ENCODE measurements at places on chromosomes 4 and X.
A peak's percentile ranks its signal among the peaks of the same experiment; 100 is the strongest.

- no peaks in the 10 kb centered on the region for H3K4me1 ChIP-seq
- no peaks in the 10 kb centered on the region for H3K36me3 ChIP-seq
- no peak overlapping the region for H3K27ac ChIP-seq
- peaks cover 3% of the 10 kb centered on the region for H3K27me3 ChIP-seq
- DNase-seq: no peak
Observed at GRCh38 chr4:54392479-54392878, 163.4 kb downstream of the PDGFRA start.

DNA sequence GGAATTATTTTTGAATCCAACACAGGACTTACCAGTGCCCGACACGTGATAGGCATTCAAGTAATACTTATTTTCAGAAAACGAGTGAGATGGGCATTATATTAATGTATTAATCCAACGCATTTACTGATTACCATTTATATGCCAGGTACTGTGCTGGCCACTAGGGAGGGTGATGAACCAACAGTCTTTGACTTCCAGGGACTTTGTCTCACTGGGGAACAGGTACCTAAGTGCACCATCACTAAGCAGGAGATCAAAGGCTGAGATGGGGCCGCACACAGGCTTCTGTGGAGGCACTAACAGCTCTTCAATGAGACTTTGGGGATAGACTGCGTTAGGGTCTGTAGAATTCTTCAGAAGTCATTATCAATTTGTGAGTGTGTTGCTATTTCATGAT is 5.7 kb upstream of the TADA2B start:
- H3K4me1 ChIP-seq: no peaks in the 10 kb centered on the region
- H3K4me3 ChIP-seq: no peak overlapping the region
- H3K36me3 ChIP-seq: no peaks in the 10 kb centered on the region
- H3K27ac ChIP-seq: no peak overlapping the region
- DNase-seq: peak; percentile 12
- H3K27me3 ChIP-seq: no peaks in the 10 kb centered on the region

- no peaks in the 10 kb centered on the region for H3K36me3 ChIP-seq
- H3K27me3 ChIP-seq: no peaks in the 10 kb centered on the region
- no peaks in the 10 kb centered on the region for H3K4me1 ChIP-seq
- H3K27ac ChIP-seq: no peak overlapping the region
Observed at GRCh38 chr4:85402371-85402770, 72.6 kb upstream of the ARHGAP24 start.

DNA sequence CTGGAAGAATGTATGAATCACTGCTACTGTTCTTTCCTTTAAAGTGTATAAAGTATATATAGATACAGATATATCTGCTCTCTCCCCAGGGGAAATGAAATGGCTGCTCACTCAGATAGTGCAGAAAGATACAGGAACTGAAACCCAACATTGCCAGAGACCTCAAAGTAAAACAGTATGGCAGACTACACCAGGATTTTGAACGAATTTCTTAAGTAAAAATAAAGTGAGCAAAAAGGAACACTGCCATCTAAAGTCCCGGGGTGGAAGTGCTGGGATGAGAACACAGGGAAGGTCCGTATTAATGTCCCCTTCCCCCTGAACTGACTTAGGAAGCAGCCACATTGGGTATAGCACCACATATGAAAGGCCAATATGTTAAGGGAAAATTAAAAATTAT is 93.4 kb downstream of the TMA16 start:
- no peak for DNase-seq
- H3K4me3 ChIP-seq: no peak overlapping the region

DNA sequence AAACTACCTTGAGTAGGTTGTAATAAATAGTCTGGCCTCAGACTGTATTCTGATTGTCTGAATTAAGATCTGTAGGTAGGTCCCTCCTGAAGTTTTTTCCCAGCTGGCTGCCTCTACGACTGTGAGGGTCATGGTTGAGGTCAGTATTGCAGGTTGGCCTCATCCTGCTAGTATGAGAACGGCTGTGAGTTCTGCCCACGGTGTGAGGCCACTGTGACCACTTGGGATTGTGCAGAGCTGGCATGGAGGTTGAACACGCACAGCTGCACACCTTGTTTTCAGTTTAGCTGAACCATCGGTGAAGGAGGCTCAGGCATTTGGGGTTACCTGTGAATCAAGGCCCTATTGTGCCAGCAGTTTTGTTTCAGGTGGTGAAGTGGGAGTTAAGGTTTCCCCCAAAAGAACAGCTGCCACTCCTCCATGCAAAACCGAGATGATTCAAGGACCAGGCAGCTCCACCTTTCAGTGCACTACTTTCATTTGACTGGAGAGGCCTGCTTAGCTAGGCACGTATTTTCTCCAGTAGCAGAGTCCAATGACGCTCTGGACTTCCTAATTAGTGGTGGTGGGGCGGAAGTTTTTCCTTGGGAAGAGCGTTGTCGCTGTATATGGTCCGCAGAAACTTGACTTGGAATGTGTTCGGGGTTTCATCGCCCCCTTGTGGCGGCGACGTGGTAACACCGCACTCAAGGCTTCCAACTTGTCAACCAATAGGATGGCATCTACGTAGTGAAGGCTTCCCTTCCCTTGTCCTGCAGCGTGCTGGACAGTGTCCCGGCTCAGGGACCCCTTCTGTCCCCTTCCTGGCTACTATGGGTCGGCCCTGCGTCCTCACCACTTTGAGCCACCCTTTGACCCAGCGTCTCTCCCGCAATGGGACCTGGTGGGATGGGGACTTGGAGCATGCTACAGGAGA is 13.8 kb downstream of the CMC4 start:
- H3K4me3 ChIP-seq: peak overlapping the region; percentile 47
- peak overlapping the region; percentile 30 for H3K27ac ChIP-seq
- peak; percentile 50 for DNase-seq
- no peaks in the 10 kb centered on the region for H3K36me3 ChIP-seq
- H3K4me1 ChIP-seq: no peaks in the 10 kb centered on the region
- no peaks in the 10 kb centered on the region for H3K27me3 ChIP-seq

- H3K4me3 ChIP-seq: peak overlapping the region; percentile 36
- DNase-seq: peak; percentile 49
- no peaks in the 10 kb centered on the region for H3K27me3 ChIP-seq
- peaks cover 62% of the 10 kb centered on the region for H3K4me1 ChIP-seq
Observed at GRCh38 chrX:136635235-136635634, 12.7 kb upstream of the CD40LG start.

GRCh38 chr4:173316060-173316459 is 18.1 kb downstream of the HMGB2 start:
- H3K36me3 ChIP-seq: peaks cover 15% of the 10 kb centered on the region
- no peak overlapping the region for H3K4me3 ChIP-seq
- no peak overlapping the region for H3K27ac ChIP-seq
- H3K27me3 ChIP-seq: no peaks in the 10 kb centered on the region
- DNase-seq: no peak

DNA sequence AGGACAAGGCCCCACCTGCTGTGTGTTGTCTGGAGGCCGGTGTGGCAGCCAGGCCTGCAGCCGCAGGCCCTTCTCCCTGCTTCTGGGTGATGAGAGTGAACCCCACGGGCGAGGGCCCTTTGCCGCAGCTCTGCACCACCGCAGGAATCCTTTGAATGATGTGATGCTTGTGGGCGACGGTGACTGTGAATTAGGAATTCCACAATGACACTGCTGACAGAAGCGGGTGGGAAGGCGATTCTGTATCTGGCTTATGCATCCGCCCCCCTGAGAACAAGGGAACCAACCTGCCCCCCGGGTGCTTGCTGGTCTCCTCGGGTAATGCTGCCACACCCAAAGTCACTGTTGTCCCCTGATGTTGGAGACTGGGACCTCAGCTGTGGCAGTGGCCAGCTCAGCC is 19.5 kb upstream of the MAN2B2 start:
- no peaks in the 10 kb centered on the region for H3K4me1 ChIP-seq
- H3K36me3 ChIP-seq: no peaks in the 10 kb centered on the region
- no peaks in the 10 kb centered on the region for H3K27me3 ChIP-seq
- no peak overlapping the region for H3K4me3 ChIP-seq
- H3K27ac ChIP-seq: no peak overlapping the region
- DNase-seq: no peak

GRCh38 chr4:139188648-139189416 is 11.8 kb upstream of the ELF2 start:
- no peaks in the 10 kb centered on the region for H3K4me1 ChIP-seq
- no peak for DNase-seq
- no peak overlapping the region for H3K4me3 ChIP-seq
- H3K27me3 ChIP-seq: no peaks in the 10 kb centered on the region
- no peak overlapping the region for H3K27ac ChIP-seq

DNA sequence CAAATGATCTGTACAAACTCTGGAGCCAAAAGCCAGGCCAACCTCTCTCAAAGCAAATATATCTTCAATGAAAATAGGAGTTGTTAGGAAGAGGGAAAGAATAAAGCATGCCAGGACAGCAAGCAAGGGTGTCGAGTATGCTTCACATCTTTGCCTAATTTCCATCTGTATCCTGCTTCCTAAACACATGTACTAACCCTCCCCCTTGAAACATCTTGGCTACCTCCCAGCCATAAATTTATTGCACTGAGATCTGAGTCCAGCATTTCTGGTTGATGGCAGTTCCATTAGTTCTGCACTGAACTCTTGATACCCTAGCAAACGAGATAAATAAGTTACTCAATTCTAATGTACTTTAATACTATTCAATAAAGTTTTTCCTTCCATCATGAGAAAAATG is 430.5 kb upstream of the TRAM1L1 start:
- no peaks in the 10 kb centered on the region for H3K36me3 ChIP-seq
- H3K27me3 ChIP-seq: no peaks in the 10 kb centered on the region

DNA sequence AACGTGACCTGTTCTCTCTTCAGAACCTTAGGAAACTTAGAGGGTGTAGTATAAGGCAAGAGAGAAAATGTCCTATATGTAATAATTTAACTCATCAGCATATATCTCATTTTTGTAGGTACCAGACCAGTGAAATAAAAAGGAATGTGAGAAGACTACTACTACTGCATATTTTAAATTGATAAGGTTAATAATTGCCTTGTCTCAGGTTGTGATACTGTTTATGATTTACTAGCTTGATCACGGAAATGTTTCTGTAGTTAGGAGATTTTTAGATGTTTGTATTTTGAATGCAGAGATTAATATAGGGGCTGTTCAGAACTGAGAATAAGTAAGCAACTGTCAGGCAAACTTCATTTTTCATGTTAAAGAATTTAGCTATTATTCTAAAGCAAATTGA is 1563.4 kb downstream of the C4orf33 start:
- H3K4me3 ChIP-seq: no peak overlapping the region
- H3K4me1 ChIP-seq: no peaks in the 10 kb centered on the region
- H3K36me3 ChIP-seq: no peaks in the 10 kb centered on the region
- no peak for DNase-seq

DNA sequence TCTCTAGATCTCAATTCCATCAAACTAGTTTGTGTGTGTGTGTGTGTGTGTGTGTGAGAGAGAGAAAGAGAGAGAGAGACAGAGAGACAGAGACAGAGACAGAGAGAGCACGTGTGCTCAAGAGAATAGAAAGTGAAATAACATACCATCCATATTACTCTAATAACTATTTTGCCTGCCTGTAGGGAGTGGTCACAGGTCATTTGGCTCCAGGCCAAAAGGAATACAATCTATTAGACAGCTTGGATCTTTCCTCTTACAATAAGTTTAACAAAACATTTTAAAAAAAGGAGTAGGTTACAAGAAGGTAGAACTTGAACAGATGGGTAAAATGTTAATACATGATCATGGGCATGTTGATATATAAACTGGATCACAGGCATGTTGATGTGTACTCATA is 76.2 kb downstream of the COL4A6 start:
- no peaks in the 10 kb centered on the region for H3K27me3 ChIP-seq
- H3K36me3 ChIP-seq: no peaks in the 10 kb centered on the region
- DNase-seq: no peak
- no peaks in the 10 kb centered on the region for H3K4me1 ChIP-seq
- H3K27ac ChIP-seq: no peak overlapping the region
- no peak overlapping the region for H3K4me3 ChIP-seq

DNA sequence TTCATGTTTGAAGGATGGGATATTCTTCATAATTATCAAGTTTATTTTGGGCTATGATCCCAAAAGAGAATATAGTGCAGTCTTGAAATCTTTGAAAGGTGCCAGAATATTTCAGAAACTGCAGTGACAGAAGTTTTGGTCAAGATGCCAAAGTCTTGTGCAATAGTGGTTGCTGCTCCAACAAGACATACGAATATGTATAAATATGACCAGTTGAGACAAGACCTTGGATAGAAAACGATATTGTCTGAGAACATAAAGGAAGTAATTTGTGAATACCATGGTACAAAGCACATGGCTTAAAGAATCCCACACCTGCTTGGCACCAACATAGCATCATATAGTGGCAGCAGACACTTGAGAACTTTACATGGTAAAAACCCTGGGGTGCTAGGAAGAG is 48.6 kb upstream of the AMELX start:
- no peak for DNase-seq
- no peaks in the 10 kb centered on the region for H3K4me1 ChIP-seq
- no peak overlapping the region for H3K27ac ChIP-seq
- no peaks in the 10 kb centered on the region for H3K27me3 ChIP-seq
- H3K4me3 ChIP-seq: no peak overlapping the region

DNA sequence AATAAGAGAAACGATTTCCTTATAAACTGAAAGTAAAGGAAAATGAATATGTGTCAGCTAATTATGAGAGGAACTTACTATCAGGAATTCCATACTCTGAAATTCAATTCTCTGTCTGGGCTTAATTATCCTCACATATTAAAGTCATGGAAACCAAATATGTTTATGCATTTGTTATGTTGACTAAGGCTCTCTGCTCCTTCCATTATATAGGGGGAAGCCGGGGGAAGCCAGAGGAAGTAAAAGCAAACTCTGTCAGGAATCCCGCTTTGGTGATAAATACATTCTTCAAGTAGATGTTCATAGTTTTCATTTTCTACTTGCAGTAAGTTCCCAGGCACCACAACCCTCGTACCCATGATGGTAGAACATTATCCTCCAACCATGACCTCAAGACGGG is 142.8 kb upstream of the VCX2 start:
- H3K4me1 ChIP-seq: no peaks in the 10 kb centered on the region
- DNase-seq: no peak
- H3K4me3 ChIP-seq: no peak overlapping the region
- H3K27me3 ChIP-seq: no peaks in the 10 kb centered on the region
- H3K27ac ChIP-seq: no peak overlapping the region
- no peaks in the 10 kb centered on the region for H3K36me3 ChIP-seq

DNA sequence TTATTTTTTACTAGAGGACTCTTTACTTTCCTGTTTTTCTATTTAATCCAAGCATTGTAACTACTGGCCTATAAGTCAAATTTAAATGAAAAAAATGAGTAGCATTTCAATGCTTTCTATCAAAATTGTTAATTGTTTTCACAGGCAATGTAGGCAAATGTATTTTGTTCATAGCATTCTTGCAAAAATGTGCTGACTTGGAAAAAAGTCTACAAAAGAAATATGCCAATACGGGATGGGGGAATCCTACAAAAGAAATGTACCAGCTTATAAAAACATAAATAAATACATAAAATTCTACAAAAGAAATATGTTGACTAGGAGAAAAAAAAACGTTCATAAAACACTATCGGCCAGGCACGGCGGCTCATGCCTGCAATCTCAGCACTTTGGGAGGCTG is 14.9 kb upstream of the S100G start:
- H3K27me3 ChIP-seq: no peaks in the 10 kb centered on the region
- DNase-seq: no peak
- H3K27ac ChIP-seq: no peak overlapping the region

- H3K4me1 ChIP-seq: peaks cover 7% of the 10 kb centered on the region
- no peak for DNase-seq
- H3K27ac ChIP-seq: no peak overlapping the region
- H3K36me3 ChIP-seq: no peaks in the 10 kb centered on the region
Observed at GRCh38 chr4:87978681-87979080, 3.2 kb downstream of the SPP1 start.

Data from naive thymus-derived CD4-positive, alpha-beta T cell (primary cell).